ENCODE measurements at places on chromosomes 4 and X.

- DNase-seq = peak; percentile 66
Observed at GRCh38 chrX:48591255-48591791, 6.0 kb upstream of the WDR13 start.

DNA sequence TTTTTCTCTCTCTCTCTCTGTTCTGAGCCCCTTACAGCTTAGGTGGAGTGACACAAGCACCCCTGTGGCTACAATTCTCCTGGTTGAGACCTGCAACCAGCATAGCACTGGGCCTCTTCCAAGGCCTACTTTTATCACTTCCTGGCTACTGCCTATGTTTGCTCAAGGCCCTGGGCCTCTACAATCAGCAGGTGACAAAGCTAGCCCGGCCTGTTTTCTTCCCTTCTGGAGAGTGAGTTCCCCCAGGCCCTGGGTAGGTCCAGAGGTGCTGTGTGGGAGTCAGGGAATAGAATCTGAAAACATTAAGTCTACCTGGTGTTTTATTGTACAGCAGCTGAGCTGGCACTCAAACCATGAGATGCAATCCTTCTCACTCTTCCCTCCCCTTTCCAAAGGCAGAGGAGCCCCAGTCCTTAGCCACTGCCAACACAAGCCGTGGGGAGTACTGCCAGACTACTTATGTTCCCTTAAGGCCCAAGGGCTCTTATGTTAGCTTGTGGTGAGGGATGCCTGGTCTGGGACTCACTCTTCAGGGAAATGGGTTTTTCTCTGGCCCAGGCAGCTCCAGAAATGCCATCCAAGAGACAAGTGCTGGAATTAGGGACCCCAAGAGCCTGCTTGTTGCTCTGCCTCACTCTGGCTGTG lies 23.8 kb upstream of the MAGEC3 start:
- DNase-seq = no peak

GRCh38 chrX:20046223-20046622 lies 55.4 kb upstream of the BCLAF3 start:
- DNase-seq = no peak

GRCh38 chr4:54779476-54780148 lies 121.9 kb downstream of the KIT start:
- DNase-seq = no peak

DNA sequence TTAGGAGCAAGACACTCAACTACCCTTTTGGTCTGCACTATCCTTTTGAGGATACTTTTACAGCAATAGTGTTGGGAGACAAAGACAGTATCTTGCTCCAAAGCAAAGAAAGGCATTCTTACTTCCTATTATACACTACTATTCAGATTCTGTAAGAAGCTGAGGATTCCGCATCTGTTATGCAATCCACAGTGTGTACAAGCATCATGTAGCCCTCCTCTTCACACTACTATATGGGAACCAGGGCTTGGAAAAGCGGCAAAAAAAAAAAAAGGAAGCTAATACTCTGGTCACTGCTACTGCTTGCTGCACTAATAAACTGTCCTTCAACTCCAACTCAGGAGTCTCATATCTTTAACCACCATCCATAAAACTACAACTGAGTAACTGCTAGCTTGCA lies 59.1 kb downstream of the FBXW7 start:
- no peak for DNase-seq

DNA sequence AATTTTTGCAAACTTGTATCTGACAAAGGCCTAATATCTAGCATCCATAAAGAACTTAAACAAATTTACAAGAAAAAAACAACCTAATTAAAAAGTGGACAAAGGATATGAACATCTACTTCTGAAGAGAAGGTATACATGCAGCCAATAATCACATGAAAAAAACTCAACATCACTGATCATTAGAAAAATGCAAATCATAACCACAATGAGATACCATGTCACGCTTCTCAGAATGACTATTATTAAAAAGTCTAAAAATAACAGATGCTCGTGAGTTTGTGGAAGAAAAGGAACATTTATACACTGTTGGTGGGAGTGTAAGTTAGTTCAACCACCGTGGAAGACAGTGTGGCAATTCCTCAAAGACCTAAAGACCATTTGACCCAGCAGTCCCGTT lies 24.0 kb downstream of the CEP44 start:
- no peak for DNase-seq

DNA sequence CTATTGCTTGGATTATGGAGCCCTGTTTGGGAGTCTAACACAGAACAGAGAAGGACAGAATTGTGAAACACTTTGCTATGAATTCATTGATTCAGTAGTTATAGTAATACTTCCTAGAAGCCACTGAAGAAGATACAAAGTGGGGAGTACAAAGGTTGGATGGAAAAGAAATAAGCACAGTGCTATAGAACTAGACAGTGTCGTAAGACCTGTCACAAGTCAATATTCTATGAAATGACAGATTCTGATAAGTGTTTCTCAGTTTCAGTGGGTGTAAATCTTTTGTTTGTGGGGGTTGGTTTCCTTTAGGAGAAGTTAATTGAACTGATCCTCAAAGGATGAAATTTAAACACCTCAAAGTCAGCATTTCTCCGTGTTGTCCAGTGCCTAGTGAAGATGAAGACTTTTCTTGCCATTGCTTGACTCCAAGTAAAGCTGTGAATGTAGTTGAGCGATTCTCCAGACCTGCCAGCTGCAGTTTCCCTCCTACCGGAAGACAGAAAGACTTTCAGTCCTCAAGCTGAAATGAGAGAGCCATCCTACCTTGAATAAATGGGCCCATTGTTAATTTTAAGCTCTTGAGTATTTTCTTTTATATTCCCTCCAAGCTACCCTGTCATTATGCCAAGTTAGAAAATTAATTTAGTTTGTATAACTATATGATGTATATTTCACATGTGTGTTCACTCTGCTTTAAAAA lies 7.9 kb downstream of the PDLIM5 start:
- no peak for DNase-seq

Data from fibroblast of skin of abdomen (primary cell).